ENCODE measurements at places on chromosomes 5 and 9. TPM values are rescaled to one million over a fixed set of nuclear protein-coding genes. Genes with fewer than 3 reads are reported as not detected.

GRCh38 chr5:138974227-138975063 lies 99.3 kb upstream of the LRRTM2 start:
- peak; percentile 92 for DNase-seq

GRCh38 chr5:165448753-165449152 lies 1943.3 kb downstream of the MAT2B start:
- DNase-seq: peak; percentile 5

Gene FAM200C
- total RNA-seq: 5.5 TPM

DNA sequence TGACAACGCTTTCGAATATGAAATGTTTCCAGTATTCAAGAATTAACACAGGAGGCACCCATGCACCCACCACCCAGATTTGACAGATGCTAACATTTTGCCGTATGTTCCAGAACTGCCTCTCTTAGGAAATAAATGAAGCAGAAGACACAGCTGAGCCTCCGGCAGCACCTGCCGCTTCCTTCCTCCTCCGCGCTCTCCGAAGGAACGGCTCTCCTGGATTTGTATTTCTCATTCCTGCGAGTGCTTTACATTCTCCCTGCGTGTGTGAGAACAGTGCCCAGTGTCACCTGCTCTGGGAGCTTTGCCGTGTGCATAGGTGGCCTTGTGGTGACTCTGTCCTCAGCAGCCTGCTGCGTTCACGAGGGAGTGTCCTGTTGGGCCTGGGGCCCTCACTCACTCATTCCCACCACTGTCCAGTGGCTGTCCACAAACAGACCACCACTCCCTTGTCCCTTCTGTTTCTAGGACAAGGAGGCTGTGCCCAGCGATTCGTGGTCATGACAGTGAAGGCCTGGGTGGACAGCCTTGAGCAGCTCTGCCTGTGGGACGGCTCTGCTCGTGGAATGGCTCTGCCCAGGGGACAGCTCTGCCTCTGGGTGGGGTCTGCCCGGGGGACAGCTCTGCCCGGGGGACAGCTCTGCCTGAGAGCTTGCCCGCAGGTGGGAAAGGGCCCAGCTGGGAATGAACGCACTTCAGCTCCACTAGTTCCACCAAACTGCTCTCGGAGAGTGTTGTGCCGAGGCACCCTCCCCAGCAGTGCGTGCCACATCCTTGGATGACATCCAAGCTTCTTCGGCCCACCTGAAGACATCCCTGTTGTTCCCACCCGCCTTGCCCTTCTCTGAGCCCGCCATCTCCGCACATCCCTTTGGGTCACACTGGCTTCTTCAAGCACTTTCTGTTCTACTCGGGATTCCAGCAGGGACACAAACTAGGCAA lies 170.5 kb upstream of the PPP1R26 start:
- no peak for DNase-seq

GRCh38 chr5:137751869-137752491 lies 2.2 kb downstream of the HNRNPA0 start:
- peak; percentile 91 for DNase-seq

Gene PCDHA11
- total RNA-seq: 0.08 TPM

- no peak for DNase-seq
Measured at GRCh38 chr5:60594715-60595477, 105.1 kb downstream of the DEPDC1B start.

DNA sequence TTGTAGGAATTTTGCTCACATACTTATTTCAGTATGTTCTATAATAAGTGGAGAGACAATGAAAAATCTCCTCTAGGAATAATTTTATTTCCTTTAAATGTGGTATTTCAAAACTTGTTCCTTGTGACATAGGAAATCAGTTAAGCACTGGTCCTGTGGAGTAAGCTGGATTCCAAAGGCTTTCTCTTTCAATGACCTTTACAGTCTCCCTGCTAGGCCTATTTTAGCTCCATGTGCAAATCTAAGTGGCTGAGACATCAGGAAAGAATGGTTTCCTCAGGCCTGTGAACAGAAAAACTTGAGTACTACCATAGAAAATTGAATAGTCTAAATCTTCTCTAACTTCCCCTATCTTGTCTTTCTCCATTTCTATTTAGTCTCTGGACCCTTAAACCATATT lies 514.2 kb upstream of the TLE4 start:
- DNase-seq: no peak

Gene LCN9
- total RNA-seq: not detected

Gene C9orf50
- total RNA-seq: not detected

- DNase-seq: no peak
Measured at GRCh38 chr9:105114318-105114717, 130.1 kb upstream of the SLC44A1 start.

GRCh38 chr5:159975462-159976019 lies 33.4 kb upstream of the TTC1 start:
- peak; percentile 92 for DNase-seq

DNA sequence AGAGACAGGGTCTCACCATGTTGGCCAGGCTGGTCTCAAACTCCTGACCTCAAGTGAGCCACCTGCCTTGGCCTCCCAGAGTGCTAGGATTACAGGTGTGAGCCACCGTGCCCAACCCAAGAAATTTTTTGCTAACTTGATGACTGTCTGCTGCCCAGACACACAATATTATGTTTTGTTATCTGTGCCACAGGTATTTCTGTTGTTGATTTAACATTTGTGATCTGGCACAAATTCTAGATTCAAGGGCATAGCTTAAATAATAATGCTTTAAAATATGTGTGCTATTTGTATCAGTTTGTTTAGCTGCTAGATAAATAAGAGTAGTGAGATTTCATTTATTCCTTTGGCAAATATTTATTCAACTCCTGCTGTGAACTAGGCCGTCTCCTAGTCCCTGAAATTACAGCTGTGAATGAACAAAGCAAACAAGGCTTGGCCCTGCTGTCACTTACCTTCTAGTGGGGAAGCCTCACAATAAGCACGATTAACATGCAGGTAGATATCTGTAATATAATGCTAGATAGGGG lies 35.3 kb downstream of the GAPVD1 start:
- no peak for DNase-seq

DNA sequence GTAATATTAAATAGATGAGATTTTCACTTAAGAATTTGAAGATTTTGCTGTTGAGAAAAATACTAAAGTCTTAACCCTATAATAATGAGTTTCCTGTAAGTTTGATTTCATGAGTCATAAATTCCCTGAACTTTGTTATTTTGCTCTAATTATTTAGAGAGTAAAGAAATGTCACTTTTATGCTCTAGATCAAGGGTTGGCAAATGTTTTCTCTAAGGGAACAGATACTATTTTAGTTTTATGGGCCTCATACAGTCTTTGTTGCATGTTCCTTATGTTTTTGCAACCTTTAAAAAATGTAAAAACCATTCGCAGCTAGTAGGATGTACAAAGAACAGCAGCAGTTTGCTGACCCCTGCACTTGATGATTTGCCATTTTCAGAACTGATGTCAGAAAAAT lies 480 bp upstream of the TXNDC8 start:
- DNase-seq: peak; percentile 4

Gene PCDHGA9
- 4.1 TPM for total RNA-seq

- DNase-seq: no peak
Measured at GRCh38 chr5:51990241-51990640, 607.0 kb downstream of the ISL1 start.

DNA sequence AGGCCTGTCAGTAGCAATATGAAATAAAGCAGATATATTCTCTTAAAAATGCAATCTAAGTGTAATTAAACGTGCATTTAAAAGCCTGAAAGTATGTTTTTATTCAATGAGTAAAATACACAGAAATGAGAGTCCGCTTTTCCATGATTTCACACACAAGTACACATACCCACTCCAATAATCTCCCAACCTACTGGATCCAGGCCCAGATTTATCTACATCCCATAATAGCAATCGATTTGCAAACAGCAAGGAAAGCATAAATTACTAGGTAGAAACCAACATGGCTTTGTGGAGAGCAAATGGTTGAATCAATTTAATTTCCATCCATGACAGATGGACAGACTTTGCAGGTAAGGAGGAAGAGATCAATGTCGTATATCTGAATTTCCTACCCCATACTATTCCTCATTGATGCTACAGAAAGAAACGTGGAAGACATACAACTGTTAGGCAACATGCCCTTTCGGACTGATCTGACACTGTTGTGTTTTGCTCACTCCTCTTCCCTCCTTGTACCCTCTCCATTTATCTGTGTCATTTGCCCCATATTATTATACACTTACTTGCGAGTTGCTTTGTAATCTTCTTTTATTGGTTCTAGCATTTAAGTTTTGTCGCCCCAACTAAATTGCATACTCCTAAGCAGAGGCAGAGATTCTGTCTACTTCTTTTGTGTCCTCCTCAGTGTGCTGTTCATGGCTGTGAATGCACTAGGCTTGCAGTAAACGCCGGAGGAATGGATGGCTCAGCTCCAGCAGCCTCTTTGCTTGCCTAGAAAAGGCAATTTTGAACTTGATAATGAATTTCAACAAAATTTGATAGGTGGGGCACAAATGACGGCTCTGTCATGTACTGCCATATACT lies 133.6 kb downstream of the NFIB start:
- DNase-seq: peak; percentile 55

DNA sequence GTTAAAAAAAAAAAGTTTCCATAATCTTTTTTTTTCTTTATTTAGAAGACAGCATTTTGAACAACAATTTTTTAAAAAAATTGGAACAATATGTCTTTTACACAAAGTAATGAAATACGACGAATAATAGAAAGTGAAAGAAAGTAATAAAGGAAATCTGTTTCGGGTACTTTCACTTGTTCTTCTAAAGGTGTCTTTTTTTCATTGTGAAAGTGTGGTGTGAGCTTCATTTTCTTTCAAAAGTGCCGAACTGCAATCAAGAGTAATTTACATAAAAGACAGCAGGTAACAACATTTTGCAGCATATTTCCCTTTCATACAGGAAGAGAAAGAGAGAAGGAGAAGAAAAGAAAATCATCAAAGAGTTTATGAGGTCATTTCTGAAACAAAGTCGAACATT lies 159.7 kb upstream of the CDH12 start:
- no peak for DNase-seq

GRCh38 chr9:86175223-86175622 lies 75.9 kb upstream of the GOLM1 start:
- no peak for DNase-seq

Gene FRMPD1
- not detected for total RNA-seq

Gene KLF9
- total RNA-seq: 30.4 TPM

GRCh38 chr5:24005384-24005783 lies 498.0 kb downstream of the PRDM9 start:
- no peak for DNase-seq

Gene IFNA13
- not detected for total RNA-seq

DNA sequence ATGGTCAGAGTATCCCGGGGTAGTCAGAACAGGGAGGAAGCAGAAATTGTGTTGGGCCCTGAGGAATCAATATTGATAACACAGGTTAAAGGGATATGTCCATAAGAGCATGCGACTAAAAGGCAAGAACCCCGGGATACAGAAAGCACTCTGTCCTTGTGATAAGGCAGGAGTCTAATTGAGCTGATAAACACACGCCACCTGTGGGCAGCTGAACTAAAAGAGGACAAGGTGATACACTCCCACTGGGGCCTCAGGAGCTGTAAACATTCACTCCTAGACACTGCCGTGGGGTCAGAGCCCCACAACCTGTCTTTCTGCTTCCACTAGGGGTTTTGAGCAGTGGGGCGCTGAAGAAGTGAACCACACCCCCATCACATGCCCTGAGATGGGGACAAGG lies 144.7 kb upstream of the MPDZ start:
- no peak for DNase-seq

Gene GARIN3
- not detected for total RNA-seq

DNA sequence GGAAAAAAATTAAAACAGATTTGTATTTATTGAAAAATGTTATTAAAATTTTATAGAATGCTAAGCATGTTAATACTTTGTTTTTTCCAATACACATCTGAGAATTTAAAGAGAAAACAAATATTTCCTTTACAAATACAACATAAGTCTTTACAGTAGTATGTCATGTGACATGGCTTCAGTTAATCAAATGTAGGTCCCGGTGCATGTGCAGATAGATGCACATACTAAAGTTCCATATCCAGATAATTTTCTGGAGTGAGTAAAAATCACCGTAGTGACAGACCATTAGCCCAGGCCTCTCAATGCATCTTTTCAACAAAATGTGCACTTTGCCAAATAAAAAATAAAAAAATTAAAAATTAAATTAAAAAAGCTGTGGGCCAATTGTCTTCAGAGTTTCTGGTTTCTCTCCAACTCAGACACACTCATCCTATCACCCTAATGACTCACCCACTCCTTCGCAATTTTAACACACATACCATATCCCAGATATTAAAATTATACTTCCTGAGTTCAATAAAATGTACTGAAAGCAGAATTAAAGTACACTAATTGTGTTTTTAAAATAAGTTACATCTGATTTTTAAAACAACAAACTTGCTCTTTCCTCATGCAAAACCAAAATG lies 508.1 kb downstream of the NR2F1-AS1 start:
- DNase-seq: peak; percentile 58

Gene CD274
- total RNA-seq: 0.33 TPM

- peak; percentile 31 for DNase-seq
Measured at GRCh38 chr9:1047591-1048230, 2.4 kb upstream of the DMRT2 start.

GRCh38 chr5:12745537-12745936 lies 841.3 kb upstream of the CTNND2 start:
- no peak for DNase-seq

- no peak for DNase-seq
Measured at GRCh38 chr9:105459336-105459735, 11.5 kb downstream of the FSD1L start.

DNA sequence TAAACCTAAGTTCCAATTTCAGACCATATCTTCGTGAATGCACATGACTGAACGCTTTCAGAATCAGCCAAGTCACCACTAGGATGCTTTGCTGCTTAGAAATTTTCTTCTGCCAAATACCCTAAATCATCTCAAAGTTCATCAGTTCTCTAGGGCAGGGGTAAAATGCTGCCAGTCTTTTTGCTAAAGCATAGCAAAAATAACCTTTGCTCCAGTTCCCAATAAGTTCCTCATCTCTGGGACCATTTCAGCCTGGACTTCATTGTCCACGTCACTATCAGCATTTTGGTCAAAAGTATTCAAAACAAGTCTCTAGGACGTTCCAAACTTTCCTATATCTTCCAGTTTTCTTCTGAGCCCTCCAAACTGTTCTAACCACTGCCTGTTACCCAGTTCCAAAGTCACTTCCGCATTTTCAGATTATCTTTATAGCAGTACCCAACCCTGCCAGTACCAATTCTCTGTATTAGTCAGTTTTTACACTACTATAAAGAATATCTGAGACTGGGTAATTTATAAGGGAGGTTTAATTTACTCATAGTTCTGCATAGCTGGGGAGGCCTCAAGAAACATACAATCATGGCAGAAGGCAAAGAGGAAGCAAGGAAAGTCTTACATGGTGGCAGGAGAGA lies 74.8 kb downstream of the NR3C1 start:
- no peak for DNase-seq

DNA sequence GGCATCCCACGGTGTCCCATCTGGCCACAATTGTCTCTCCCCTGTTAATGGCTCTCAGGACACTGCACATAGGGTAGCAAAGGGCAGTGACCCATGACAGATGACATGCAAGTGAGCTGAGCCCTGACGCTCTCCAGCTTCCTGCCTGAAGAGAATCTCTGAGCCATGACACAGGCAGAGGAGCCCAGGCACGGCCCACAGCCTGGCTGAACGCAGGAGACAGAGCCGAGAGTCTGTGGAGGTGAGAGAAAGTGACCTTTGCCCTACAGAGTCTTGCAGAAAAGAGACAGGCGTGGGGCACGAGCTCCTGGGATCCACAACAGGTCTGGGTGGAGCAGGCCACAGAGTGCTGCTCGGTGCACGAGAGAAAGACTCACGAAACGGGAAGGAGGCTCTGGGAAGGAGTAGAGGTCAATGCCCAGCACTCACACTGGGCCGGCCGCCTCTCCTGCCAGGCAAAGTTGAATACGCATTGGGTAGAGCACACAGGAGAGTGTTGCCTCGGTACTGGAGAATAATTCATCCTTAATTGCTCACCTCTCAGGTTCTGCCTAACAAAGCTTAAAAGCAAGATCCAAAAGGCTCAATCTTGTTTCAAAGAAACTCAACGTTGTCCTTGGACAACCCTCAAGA lies 90.3 kb downstream of the MRPL36 start:
- DNase-seq: no peak

Measured in fibroblast of the aortic adventitia (primary cell).